ENCODE measurements at places on chromosomes 3 and 15.

DNA sequence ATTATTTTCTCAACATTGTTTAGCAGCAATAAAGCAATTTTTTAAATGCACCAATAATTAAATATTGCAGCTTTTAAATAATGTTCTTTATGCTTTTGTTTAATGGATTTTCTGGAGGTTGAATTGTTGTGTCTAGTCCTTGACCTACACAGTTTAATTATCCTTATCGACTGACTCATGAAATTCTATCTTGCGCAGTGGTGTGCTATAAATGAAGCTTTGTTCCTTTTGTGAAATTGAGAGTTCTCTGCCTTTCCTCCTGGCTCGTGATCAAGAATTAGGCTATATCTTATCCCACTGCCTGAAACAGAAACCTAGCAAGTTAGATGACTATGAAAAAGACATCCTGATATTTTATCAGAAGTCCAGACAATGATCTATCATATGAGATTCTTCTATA, 37.0 kb upstream of the PIK3R4 start:
- no peak for DNase-seq

DNA sequence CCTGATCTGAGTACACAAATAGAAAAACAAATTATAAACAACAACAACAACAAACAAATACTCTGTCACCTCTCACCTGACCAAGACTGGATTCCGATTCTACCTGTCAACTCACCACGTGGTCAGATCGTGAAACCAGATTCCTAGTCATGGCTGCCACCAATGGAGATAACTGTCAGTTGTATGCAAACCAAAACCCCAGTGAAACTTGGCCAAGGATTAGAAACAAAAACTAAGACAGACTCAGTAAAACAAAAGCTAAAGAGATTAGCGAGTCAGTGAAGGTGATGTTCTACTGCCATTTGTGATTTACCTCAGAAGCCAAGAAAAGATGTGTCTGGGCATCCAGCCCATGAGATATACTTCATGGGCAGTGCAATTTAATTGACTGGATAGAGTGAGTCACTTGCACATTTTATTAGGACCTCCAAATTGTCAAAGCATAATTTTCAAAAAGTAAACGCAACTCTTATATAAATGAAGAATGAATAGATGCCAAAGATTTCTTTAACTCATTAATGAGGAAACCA, 31.1 kb downstream of the PHLDB2 start:
- no peak for DNase-seq

- no peak for DNase-seq
These were observed 3.5 kb downstream of the PFN2 start for GRCh38 chr3:149967086-149967685.

DNA sequence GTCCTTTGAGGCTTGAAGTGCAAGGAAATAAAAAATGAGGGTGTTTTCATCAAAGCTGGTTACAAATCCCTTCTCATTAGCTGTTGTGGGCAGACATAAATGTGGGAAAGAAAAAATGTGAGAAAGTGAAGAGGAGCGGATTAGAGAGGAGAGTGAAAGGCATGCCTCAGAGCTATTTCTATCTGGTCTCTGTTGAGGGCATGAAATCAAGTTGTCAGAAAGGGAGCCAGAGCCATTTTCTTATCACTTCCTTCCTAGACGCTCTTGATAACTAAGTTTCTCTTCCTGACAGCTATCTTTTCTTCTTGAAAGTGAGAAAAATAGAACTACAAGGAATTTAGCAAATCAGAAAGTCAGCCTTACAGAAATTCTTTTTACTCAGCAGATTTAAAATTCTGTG, 20.8 kb upstream of the CAPN3 start:
- DNase-seq: no peak

DNA sequence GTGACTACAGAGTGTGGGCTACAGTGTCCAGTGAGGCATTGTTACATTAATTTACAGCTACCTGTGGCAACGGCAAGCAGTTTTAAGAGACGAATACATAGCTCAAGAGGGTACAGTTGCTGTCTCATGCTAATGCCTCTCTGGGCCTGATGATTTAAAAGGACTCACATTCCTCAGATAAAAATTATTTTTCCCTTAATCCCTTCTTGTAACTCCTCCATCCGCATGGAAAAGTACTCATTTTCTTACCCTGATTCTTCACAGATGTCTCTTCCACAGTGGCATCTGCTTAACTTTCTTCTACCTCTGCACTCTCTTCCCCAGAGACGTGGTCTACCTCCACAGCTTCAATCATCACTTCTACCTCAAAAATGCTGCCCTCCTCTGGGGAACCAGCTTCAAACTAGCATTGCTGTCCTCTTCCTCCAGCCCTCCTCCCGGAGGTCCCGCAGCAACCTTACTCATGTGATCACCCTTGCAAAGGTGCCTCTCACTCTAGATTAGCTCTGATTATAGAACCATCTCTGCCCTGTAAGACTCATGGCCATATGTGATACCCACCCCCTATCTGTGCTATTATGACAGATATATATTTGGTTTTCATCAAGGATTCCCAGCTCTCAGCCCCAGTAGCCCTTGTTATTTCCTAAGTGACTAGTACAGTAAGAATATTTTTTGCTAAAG, 21.4 kb upstream of the ABHD17C start:
- no peak for DNase-seq

GRCh38 chr3:15633766-15634598, 32.4 kb downstream of the BTD start:
- no peak for DNase-seq

- DNase-seq: no peak
These were observed 8.3 kb downstream of the CPA3 start for GRCh38 chr3:148873270-148873927.

DNA sequence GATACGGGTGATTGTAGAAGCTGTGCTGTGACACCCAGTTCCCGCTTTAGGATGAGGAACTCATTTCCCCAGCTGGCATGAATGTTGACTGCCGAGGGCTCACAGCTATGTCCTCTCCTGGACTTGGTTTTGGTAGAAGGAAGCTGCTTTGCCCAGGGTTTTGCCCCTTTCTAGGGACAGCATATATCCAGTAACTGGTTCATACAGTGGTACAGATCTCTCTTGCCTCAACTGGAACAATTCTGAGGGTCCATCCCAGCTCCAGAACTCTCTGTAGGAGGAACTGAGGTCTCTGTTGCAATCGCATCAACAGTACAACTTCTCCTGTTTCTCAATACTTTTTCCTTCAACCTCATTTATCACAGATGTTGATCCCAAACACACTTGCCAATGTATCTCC, 54.5 kb upstream of the FNDC3B start:
- no peak for DNase-seq

- DNase-seq: no peak
These were observed 71.4 kb downstream of the SMAD3 start for GRCh38 chr15:67136802-67137201.

DNA sequence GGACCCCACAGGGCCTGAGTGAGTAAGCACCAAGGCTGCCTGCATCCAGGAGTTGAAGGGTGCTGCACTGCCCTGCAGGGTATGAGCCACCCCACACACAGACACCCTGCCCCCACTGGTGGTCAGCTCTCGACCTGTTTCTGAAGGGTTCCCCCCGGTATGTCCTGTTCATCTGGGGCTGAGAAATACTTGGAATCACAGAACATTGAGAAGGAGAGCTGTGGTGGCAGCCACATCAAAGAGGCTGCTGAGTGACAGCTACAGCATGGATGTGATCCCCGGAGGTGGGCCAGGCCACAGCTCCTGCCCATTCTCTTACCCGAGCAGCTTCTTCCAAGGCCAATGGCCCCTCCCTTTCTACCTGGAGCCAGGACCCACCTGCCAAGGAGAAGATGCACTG, 66.4 kb upstream of the PLXNA1 start:
- DNase-seq: no peak

- DNase-seq: no peak
These were observed 195.9 kb downstream of the GABRG3 start for GRCh38 chr15:27166917-27167316.

GRCh38 chr3:157087373-157087772, 72.6 kb downstream of the CCNL1 start:
- DNase-seq: no peak

DNA sequence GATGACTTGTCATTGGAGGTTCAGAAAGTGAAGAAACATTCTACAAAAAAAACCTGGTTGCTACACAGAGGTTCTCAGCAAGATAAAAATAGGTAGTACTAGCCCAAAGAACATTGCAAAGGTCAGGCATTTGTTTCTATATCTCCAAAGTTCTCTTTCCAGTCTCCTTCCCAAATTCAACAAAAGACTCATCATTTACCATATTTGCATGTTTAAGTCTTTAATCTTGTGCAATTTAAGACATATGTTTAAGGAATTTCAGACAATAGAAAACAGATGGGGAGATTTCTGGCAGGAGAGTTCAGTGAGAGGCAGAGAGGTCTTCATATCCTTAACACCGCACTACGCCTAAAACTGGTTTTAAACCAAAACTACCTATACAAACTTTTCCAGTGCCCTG, 173.8 kb upstream of the THBS1 start:
- DNase-seq: no peak

DNA sequence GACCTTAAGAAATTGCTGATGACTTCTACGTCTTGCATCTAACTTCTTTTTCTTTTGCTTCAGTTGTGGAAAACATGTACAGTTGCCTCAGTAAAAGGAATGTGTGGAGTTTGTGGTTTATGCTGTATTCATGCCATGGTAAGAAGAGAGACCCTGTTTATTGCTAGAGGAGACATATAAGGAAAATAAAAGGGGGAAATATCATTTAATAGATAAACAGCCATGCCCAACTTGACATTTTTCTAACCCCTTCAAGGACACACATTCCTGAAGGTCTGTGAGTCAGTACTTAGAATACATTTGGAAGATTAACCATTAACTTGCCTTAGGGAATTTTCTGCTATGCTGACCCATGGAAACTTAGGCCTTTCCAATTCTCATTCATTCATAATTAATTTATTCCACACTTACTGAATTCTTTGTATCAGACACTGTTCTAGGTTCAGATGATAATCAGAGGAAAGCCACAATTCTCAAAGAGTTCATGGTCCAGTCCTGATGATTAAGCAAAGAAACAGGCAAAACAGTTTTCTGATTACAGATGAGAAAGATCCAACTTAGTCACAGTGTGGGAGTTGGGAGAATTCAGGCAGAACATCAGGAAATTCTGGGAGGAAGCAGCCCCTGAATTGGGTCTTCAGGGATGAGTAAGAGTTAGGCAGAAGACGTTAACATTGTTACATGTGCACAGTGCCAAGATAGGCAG, 329.8 kb upstream of the RASGRP1 start:
- DNase-seq: no peak

DNA sequence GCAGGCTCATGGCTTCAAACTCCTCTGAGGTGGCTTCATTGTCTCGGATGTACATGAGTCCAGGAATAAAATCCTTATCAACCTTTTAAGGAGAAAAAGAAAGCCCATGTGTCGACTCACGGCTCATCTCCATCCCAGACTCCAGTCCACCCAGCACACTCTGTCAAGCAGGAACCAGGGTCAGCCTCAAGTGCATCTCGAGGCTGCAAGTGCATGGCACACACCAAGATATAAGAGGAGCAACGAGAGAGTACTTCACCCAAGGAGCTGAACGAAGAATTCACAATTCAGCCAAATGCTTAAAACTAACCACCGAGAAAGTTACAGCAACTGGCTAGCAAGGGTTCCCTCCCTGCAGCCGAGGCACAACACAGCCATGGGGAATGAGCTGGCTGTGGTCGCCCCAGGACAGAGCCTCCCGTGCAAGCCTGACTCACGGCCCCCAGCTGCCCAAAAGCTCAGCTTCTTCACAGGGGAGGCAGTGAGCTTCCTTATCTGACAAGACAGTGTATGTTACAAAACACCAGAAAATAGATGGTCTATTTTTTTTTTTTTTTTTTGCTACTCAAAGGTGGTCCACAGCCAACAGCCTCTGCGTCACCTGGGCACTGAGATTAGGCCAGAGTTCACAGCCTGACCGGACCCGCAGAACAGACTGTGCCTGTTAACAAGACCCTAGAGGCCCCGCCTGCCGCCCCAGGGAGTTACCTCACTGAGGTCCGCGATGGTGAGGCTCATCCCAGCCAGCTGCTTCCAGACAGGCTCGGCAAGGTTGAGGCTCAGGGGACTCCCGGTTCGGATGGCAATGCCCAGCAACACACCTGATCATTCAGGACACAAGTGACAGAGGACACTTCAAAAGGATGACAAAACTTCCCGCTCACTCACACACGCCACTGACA, 15.9 kb upstream of the OCA2 start:
- no peak for DNase-seq

DNA sequence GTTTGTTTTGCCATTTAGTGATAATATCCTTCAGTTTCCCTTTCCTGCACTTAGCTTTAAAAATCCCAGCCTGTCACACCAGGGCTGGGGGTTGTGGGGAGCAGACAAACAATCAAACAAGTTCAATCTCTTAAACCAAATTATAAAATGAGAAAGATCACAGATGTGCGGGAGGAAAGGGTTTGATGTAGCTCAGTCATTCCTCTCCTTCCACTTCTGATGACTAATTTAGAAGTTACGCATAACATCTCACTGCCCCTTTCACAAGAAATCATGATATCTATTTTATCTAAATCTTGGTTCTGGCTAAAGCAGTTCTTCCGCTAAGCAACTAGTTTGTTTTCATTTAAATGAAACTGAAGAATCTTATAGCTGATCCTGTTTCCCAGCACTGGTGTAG, 34.1 kb upstream of the ATG7 start:
- no peak for DNase-seq

GRCh38 chr3:11825301-11825700, 21.4 kb downstream of the TAMM41 start:
- no peak for DNase-seq

DNA sequence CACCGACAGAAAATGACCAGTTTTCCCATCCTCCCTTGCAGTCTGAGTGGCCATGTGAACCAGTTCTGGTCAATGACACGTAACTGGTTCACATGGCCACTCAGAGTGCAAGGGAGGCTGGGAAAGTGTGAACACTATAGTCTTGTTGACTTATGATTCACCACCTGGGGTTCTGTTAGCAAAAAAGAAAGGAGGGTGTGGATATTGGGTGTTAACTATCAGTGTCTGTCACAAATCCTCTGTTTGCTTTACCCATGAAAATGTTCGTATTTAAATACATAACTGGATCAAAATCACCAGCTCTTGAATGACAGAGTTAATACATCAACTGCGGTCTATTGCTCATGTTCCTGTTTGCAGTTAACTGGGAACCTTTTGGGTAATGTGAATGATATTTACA, 92.3 kb downstream of the ADAMTSL3 start:
- DNase-seq: no peak

DNA sequence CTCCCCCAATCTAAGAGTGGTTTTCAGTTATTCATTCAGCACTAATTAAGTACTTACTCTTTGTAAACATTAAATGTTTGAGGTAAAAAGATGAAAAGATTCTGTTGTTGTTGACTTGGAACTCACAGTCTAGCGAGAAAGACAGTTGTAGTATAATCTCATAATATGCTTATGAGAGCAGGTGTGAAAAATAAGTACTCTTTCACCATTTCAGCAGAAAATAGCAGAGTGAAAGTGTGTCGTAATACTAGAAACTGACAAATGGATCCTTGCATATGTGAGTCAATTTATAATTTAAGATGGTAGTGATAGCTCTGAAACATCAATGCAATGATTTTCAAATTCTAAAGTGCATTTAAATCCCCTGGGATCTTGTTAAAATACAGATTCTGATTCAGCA, 618.8 kb upstream of the CCDC54 start:
- no peak for DNase-seq
